ENCODE measurements at places on chromosomes 16 and 17.

- DNase-seq, result peak; percentile 50
Observed at GRCh38 chr16:85610446-85611193, 2.5 kb upstream of the GSE1 start.

DNA sequence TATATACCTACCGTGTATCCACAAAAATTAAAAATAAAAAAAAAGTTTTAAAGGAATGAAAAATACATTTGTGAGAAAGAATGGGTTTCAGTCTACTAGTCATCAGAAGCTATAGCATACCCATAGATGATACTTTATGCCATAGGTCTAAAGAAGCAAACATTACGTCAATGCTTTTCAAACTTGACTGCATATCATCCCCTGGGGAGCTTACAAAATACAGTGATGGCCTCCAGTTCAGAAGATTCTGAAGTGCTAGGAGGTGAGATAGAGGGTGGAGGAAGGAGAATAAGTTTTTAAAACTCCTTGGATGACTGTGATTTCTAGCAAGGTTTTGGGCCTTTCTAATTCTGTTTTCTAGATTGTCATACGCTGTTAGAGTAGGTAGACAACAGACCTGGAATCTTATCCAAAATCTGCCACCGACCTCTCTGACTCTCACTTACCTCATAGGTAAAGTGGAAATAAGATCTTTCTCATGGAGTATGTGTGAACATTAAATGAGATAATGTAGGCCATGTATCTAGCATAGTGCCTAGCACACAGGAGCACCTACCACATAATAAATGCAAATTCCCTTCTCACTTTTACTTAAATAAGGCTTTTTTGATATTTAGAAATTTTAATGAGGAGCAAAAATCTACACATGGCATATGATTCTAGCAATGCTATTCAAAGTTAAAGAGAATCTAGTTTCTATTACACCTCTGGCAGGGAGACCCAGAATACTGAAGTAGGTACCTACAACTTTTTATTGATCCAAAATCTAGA lies 12.4 kb downstream of the MMD start:
- DNase-seq, result no peak

DNA sequence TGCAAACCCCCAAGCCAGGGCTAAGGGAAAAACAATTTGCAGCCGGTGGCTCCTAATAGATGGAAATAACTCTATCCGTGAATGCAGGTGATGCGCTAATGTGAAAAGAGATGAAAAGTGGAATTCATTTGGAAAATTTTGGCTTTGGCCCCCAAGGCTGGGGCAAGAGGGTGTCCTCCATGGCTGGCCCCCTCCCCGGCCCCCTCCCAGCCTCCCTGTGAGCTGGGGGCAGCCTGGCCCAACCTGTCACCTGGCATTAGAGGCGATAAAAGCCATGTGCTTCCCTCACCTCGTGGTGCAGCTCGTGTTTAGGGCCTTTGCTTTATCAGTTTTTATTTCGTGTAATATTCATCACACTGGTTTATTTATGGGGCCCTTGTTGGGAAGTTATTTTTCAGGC lies 267.2 kb downstream of the ENGASE start:
- DNase-seq, result no peak

- DNase-seq, result peak; percentile 8
Observed at GRCh38 chr17:57823469-57824401, 26.1 kb downstream of the MRPS23 start.

DNA sequence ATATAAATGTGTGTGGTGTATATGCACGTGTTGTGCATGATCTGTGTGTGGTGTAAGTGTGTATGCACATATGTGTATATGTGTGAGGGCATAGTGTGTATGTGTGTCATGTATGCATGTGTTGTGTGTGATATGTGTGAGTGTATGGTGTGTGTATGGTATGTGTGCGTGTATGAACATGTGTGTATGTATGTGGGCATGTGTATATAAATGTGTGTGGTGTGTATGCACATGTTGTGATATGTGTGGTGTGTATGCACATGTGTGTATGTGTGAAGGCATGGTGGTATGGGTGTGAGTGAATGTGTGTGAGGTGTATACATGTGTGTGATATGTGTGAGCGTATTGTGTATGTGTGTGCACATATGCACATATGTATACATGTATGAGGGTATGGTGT lies 198.7 kb downstream of the RBFOX3 start:
- DNase-seq, result no peak

GRCh38 chr16:23830276-23830675 lies 5.5 kb upstream of the PRKCB start:
- no peak for DNase-seq

GRCh38 chr17:65130832-65131231 lies 6.3 kb upstream of the RGS9 start:
- no peak for DNase-seq

DNA sequence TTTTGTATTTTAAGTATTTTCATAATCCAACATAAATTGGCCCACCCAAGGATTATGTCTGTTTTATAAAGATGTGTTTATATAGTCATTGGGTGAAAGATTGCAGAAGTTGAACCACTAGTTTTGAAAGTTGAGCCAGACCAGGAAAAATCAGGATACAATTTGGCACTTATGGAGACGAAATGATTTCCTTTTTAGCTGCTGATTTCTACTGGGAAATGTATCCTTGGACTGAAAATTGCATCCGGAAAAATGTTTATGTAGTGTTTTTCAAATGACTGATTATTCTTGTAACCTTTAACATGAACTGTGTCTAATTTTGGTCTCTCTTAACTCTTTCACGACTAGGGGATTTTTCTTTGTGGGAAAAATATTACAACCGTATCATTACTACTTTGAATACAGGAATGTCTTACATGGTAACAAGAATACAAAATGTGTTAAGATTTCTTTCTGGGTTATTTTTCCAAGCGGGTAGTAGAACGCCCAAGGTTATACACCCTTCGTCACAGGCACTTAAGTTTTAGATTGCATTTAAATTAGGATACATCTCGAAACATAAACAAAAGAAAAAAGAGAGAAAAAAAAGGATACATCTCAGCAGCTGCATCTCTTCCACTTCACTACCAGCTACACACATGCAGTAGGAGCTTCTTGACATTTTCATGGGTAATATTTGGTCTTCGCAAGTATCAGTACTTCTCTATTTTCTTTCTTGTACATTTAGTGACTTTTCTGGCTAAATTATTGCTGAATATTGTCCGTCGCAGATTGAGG lies 273.0 kb upstream of the TBX2 start:
- DNase-seq, result no peak

Data from NCI-H2081 treated with DMSO at 0.1 percent for 48 hours (cell line).